ENCODE measurements at places on chromosomes 13 and 19.

GRCh38 chr13:81686877-81687276, 1346.0 kb upstream of the SPRY2 start:
- DNase-seq: no peak

DNA sequence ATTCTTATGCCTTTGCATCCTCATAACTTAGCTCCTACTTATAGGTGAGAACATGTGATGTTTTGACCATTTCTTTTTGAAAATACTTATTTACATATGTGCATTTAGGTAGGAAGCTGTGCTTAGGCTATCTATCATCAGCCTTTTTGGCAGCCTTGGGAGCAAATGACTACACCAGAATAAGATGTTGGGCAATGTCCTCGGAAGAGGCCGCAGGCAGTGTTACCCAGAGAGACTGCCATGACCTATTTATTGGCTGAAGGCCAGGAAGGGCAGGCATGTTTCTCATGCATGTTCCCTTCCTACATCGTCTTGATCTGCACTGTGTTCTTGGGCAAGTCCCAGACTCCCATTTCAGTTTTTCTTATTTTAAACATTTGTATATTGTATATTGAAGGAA, 122.3 kb downstream of the B3GLCT start:
- no peak for DNase-seq

DNA sequence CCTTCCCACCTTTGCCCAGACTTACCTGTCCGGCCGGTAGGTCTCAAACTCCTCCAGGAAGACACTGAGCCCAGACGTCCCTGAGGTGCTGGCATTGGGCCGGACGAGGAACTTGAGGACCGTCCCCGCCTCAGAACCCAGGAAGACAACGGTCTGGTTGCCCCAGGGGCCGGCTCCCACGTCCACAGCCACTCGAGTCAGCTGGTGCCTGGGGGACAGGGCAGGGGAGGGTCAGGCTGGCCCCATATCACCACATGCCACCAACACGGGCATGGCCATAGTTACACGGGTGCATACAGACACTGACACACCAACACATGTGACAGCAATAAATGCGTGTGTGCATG, 8.4 kb upstream of the LRG1 start:
- no peak for DNase-seq

GRCh38 chr13:50156561-50157127, 141.4 kb downstream of the KCNRG start:
- DNase-seq: no peak

DNA sequence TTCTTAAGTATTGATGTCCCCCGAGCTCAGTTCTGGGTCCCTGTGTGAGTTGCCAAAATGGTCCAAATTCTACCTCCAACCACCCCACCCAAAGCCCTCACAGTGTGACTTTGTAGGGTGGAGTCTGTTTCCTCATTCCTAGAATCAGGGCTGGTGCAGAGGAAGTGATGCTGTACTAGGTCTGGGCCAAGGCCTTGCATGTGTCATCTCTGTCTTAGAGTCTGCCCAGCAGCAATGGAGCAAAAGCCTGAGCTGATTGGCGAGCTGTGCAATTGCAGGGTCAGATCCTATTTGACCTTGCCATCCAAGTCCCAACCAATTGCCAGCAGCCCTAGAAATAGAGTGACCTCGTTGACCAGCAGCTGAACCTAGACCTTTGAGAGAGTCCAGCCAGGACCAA, 97.0 kb upstream of the ANKRD10 start:
- no peak for DNase-seq

DNA sequence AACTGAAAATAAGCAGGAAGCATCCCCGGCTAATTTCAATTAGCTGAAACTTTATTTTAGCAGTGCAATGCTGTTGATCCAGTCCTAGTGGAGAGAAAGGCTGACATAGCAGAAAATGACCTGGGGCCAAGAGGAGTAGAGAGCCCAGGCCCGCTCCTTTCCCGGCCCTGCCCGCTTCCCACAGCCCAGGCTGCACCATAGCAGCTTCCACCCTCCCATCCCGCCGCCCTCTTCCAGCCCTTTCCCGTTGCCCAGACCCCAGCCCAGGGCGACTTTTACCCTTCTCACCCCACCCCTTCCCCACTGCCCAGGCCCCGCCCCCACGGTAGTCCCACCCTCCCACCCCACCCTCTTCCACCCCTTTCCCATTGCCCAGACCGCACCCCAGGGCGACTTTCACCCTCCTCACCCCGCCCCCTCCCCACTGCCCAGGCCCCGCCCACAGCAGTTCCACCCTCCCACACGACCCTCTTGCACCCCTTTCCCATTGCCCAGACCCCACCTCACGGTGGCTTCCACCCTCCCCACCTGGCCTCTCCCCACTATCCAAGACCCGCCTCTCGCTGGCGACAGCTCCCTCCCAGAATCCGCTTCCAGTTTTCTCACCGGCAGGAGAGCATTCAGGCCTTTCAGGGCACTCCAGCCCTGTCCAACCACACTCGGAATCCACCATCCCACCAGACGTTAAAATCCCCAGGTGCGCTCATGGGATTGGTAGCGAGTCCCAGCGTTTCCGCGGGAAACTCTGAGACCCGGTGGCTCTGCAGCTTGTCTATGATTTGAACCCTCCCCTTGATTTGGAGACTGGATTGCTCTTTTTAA, 8.3 kb downstream of the ZNF160 start:
- DNase-seq: no peak

DNA sequence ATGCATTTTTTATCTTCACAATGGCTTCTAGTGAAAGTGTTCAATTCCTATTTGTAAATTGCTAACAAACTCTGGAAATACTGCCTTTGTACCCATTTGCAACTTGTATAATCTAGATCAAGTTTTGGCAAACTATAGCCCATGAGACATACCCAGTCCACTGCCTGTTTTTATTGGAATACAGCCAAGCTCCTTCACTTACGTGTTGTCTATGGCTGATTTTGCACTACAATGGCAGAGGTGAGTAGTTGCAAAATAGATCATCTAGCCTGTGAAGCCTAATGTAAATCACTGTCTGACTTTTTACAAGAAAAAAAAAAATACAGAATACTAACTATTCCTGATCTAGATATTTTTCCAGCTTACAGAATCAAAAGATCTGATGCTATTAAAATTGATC, 37.1 kb downstream of the DZIP1 start:
- no peak for DNase-seq

- peak; percentile 20 for DNase-seq
These were observed 1.3 kb downstream of the NECTIN2 start for GRCh38 chr19:44847144-44848035.

DNA sequence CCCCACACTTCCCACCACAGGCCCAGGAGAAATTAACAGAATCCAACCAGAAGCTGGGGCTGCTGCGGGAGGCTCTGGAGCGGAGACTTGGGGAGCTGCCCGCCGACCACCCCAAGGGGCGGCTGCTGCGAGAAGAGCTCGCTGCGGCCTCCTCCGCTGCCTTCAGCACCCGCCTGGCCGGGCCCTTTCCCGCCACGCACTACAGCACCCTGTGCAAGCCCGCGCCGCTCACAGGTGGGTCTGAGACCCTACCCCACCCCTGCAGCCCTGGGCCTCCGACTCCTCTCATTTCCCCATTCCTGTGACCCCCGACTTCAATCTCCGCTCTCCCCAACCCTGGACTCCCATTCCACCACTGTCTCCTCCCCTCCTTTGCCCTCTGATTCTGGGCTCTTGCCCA, 17.8 kb downstream of the PKN1 start:
- no peak for DNase-seq

DNA sequence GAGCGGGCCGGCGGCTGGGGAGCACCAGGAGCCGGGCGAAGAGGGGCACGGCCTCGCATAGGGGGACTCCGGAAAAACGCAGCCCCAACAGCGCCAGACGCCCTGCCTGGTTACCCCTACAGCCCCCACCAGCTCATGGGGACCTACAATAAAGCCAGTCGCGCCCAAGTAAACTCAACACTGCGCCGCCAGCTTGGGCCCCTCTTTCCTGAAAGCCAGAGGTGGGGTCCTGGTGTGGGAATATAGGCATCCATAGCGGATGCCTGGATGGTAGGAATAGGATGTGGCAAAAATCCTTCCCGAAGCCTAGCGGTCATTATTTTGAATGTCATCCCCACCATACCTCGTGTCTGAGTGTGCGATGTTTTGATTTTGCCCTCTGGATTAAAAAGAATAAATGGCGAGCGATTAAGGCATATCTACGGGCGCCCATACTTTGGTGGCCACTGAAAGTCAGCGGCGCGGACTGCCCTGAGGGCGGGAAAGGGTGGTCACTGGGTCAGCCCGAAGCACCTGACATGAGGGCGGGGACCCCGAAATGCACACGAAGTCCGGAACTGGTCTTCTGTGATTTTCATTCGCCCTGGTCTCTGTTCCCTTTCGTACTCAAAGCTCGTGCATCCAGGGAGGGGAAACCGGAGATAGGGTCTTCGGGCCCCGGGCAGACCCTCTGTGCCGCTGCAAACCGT, at the start of the genes NHLRC3 and PROSER1:
Gene NHLRC3 (plus strand): TSS at position 577 of the 689 bp plus-strand sequence. CDS start 184 bp downstream, outside the sequence.
Gene PROSER1 (minus strand): TSS at position 210 of the 689 bp plus-strand sequence. CDS start 847 bp downstream, outside the sequence.
- DNase-seq: peak; percentile 80

DNA sequence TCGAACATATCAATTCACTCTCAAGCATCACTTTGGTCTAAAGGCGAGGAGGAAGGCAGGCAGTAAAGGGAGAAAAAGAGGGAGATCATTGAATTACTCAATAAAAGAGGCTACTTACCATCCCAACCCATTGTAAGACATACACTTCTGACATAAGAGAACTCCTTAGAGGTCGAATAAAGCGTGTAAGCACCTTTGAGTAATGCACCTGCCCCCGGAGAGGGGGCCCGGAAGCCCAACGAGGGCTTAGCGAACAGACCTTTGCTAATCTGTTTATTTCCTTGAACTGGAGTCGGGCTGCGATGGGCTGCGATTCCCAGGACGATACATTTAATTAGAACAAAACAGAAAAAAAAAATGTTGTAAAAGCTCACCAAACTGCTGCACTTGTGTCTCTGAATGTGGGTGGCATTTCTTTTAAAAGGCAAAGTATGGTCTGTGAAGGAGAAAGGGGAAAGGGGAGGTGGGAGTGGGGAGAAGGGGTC, 3.0 kb downstream of the ZC3H4 start:
- no peak for DNase-seq

GRCh38 chr13:33859691-33860303, 41.8 kb downstream of the RFC3 start:
- DNase-seq: no peak

DNA sequence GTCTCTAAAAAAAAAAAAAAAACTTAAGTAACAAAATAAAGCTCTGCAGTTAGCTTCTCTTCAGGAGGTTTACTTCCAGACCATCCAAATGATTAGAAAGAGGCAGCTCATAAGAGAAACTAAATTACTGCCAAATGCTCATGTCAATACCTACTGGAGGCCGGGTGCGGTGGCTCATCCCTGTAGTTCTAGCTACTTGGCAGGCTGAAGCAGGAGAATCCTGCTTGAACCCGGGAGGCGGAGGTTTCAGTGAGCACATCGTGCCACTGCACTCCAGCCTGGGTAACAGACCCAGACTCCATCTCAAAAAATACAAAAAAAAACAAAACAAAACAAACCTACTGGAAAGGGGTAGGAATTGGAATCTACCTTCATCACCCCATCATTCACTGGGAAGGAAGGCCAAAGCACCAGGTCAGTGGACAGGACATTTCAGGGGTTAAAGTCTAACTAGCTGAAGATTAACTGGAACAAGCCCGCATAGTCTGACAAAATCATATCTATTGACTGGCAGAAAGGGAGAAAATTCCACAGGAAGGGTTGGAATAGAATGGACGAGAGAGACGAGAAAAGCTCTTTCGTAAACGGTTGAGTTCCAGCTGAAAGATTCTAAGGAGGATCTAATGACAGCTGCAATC, 1.3 kb downstream of the ZFP14 start:
- DNase-seq: no peak

DNA sequence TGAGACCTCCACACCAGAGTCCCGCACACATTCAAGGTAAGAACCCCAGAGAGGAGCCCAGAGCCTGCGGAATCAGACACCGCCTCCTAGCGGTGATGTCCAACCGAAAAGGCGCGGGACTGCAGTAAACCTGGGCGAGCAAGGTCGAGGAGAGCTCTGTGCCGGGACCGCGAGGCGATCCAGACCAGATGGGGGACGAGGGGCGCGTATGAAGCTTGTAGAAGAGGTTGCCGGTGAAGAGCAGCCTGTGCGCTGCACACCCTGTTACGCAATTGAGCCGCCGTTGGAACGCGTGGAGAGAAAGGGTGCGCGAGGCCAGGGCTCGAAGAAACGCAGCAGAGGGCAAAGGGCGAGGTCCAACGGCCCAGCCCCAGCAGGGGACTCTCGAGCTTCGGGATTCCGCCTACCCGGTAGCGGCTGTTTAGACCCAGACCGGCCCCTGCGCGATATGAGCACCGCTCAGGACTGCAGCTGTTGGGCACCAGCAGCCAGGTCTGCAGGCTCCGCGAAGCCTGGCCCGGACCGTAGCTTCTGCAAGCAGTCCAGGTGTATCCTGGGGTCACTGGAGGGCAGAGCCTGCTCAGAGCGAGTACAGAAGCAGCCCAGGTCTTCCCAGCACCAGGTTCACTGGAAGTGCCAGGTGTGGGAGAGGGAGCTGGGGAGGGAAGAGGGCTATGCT, 65.9 kb upstream of the ZNF599 start:
- DNase-seq: peak; percentile 28

- peak; percentile 67 for DNase-seq
These were observed 1651.9 kb upstream of the MIR17HG start for GRCh38 chr13:89695343-89696257.

DNA sequence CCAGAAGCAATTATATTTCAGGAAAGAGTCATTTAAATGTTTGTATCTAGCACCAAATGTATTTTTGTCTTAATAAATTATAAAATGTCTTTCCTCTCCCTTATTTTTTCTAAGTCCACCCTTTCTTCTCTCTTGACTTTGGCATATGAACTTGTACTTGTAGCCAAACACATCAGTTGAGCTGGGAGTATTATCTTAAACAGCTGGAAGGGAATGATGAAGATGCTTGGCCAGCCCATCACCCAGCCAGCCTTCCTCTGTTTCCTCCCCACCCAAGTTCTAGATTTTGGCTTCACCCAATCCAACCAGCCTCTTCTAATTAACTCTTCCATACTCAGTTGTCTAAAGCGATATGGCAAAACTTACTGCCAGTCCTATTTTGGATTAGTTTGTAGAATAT, 272.5 kb downstream of the ENOX1 start:
- DNase-seq: no peak

DNA sequence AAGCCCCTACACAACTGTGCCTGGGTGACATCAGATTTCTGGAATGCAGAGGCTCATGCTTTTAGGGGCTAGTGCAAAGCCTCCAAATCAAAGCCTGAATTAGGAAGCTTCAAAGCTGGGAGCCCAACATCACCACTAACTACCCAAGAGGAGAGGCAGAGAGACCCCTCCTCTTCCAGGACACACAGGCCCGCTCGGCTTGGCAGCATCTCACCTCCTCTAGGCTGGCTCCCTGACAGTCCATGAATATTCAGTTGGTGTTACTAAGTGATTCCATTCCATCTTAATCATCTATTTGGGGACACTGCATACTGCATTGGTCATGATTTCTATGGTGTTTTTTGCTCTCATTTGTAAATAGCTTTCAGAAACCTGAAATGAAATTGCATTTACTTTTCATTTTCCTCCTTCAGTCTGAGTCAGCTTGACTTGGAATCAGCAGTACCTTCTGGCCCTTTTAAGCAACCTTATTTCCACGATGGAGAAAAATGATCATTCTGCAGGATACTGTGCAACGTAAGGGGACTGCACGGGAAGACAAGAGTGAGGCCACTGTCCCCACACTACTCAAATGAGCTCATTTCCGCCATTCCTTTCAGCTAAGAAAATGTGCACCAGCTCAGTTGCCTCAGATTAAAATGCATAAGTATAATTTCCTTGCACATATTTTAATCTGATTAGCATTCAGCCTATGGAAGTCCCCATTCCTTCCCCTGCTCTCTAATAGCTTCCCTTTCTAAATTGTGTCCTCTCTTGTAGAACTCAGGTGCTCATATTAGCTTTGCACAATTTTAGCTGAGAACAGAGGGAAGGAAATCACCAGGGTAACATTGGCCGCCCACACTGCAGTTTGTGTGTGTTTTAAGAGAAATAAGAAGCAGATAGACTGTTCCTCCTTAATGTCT, 219.9 kb downstream of the RFC3 start:
- no peak for DNase-seq
